H1 (cell line): ENCODE measurements at places on chromosomes 2 and 18. TPM values are rescaled to one million over a fixed set of nuclear protein-coding genes. Genes with fewer than 3 reads are reported as not detected.

- H3K4me1 ChIP-seq = no peaks in the 10 kb centered on the region
- no peak overlapping the region for H3K27ac ChIP-seq
- H3K27me3 ChIP-seq = no peaks in the 10 kb centered on the region
- H3K36me3 ChIP-seq = no peaks in the 10 kb centered on the region
- H3K4me3 ChIP-seq = no peak overlapping the region
These were observed 269.7 kb upstream of the VRK2 start for GRCh38 chr2:57776916-57777315.

- no peaks in the 10 kb centered on the region for H3K36me3 ChIP-seq
- no peaks in the 10 kb centered on the region for H3K27me3 ChIP-seq
- H3K4me1 ChIP-seq = no peaks in the 10 kb centered on the region
- no peak overlapping the region for H3K4me3 ChIP-seq
- no peak for DNase-seq
- no peak overlapping the region for H3K27ac ChIP-seq
These were observed 85.3 kb downstream of the MEMO1 start for GRCh38 chr2:31925517-31925916.

GRCh38 chr18:13264091-13265007 lies 45.8 kb downstream of the LDLRAD4 start:
- no peaks in the 10 kb centered on the region for H3K27me3 ChIP-seq
- H3K27ac ChIP-seq = no peak overlapping the region
- no peaks in the 10 kb centered on the region for H3K36me3 ChIP-seq
- H3K4me3 ChIP-seq = no peak overlapping the region

DNA sequence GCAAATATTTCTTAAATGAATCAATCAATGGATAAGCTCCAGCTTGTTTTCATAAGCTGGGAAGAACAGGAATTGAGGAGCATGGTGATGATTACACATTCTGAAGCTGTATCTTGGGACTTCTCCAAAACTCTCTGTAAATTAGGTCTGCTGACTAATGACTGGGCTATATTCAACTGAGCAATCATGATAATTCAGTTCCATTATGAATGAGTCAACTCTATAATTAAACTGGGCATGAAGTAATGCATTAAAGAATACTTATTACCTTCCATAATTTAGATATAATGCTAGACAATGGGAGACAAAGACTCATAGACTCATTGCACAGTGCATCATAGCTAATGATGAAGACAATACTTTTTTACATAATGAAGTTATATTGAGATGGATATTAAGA lies 207.4 kb downstream of the CBLN2 start:
- H3K27me3 ChIP-seq = no peaks in the 10 kb centered on the region
- H3K36me3 ChIP-seq = no peaks in the 10 kb centered on the region
- H3K4me1 ChIP-seq = no peaks in the 10 kb centered on the region
- no peak for DNase-seq
- H3K27ac ChIP-seq = no peak overlapping the region
- H3K4me3 ChIP-seq = no peak overlapping the region

DNA sequence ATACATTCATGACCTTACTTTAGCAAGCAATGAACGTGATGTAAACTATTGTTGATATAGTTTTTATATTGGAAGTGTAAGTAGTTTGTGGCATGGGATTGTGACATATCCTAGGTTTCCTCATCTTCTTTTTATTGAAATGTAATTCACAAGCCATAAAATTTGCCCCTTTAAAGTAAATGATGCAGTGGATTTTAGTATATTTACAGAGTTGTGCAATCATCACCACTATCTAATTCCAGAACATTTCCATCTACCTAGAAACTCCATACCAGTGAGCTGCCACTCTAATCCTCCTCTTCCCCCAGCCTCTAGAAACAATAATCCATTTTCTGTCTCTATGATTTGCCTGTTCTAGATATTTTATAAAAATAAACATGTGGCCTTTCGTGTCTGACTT lies 10.7 kb upstream of the CASP10 start:
- H3K27me3 ChIP-seq = no peaks in the 10 kb centered on the region
- H3K4me1 ChIP-seq = no peaks in the 10 kb centered on the region
- no peak overlapping the region for H3K27ac ChIP-seq
- no peak for DNase-seq
- no peak overlapping the region for H3K4me3 ChIP-seq

DNA sequence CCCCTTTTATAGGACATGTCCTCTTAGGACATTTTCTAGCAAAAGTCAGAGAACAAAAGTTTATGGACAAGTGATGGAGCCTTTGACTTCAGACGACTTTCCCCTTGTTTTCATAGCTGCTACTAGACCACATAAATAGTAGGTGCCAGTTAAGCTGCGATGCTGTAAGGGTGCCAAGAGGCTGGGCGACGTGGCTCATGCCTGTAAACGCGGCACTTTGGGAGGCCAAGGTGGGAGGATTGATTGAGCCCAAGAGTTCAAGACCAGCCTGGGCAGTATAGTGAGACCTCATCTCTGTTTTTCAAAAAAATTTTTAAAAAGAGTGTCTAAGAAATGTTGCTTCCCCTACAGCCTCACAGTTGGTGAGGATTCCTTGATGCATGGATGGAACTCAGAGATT lies 2.2 kb upstream of the PLB1 start:
- no peaks in the 10 kb centered on the region for H3K27me3 ChIP-seq
- no peak for DNase-seq
- no peaks in the 10 kb centered on the region for H3K4me1 ChIP-seq
- no peaks in the 10 kb centered on the region for H3K36me3 ChIP-seq
- no peak overlapping the region for H3K4me3 ChIP-seq
- no peak overlapping the region for H3K27ac ChIP-seq

DNA sequence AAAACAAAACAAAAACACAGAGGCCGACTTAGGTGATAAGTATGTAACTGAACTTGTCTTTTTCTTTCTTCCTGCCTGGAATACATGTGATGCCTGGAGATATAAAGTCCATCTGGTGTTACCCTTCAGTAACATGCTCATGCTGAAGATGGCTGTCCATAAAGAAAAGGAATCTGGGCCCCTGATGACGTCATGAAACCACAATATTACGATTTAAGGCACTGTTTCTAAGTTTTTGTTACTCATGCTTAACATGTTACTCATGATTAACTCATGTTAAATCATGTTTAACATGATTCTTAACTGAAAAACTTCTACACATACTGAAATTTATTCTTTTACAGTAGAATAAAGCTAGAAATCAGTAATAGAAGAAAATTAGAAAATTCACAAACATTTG lies 49.0 kb downstream of the STRADB start:
- H3K36me3 ChIP-seq = no peaks in the 10 kb centered on the region
- no peaks in the 10 kb centered on the region for H3K4me1 ChIP-seq
- H3K27me3 ChIP-seq = no peaks in the 10 kb centered on the region
- H3K4me3 ChIP-seq = no peak overlapping the region
- no peak overlapping the region for H3K27ac ChIP-seq
- DNase-seq = no peak

Gene MROH2A
- not detected in 2 replicates for total RNA-seq

Gene SCLY
- total RNA-seq = 79.0 and 83.7 TPM in 2 replicates

Gene HOXD9
- total RNA-seq = not detected in 2 replicates
